EH (cell line): ENCODE measurements at places on chromosomes 12 and 14.

DNA sequence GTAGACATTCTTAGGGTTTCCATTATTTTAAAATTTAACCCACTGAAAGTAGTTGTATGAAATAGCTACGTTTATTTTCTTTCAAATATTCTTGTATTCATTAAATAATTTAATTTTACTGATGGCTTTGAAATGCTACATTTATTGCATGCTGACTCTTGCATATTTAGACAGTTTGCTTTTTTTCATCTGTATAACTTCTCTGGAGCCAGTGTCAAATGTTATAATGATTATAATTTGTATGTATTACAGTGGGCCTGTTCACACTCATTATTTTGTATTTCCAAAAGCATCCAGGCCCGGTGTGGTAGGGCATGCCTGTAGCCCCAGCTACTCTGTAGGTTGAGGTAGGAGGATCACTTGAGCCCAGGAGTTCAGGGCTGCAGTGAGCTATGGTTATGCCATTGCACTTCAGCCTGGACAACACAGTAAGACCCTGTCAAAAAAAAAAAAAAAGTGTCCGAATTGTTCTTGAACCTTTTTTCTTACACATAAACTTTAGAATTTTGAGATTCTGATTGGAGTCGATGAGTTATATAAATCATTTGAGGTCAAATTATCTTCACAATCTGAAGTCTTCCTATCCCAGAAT, 905 bp downstream of the ZNF84 start:
- no peak for DNase-seq

- DNase-seq = peak; percentile 65
Measured at GRCh38 chr12:68792952-68793351, 15.0 kb upstream of the MDM2 start.

GRCh38 chr14:97978341-97978740, 1181.2 kb downstream of the VRK1 start:
- DNase-seq = no peak

DNA sequence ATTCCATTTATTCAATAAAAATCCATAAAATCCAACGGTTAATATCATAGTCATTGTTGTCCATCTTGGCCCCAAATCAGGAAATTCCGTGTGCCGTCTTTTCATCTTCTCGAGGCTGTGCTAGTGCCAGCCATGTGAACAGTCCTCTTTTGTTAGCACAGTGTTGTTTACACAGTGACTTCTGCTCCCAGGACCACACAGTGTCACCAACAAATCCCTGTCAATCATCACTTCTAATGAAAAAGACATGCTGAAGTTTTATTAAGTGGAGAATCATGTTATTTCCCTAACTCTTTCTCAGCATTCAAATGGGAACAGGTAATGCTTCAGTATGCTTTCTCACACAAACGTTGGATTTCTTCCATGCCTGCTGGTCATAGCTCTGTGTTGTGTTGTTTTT, 1.9 kb upstream of the SLCO1A2 start:
- DNase-seq = no peak

DNA sequence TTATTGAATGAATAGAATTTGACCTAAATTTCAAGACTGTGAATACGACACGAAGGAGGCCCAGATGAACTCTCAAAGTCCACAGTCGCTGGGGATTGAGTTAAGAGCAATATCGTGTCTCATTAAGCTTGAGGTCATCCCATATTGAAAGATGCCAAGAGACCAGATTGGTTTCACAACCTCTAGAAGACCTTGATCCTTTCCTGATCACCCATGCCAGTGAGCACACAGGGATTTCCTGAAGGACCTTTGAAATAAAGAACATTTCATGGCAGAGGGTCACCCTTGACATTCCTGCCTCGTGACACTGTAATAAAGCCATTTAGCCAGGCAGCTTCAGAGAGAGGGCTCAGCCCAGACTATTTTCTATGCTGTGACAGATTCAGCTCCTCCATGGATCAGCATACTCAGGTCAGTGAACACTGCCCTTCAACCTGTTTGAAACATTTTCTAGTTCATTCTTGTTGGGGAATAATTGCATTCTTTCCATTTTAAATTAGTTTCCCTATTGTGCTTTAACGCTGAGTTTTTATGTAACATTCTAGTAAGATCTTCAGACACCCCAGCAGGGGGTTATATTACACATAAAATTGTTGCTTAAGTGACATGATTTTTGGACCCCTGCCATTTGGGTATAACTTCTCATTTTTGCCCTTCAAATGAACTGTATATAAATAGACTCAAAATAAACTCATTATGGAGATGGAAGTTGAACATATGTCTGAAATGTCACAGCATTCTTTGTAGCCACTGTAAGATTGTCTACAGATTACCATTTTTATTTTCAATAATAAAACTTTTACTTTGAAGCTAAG, 213.2 kb downstream of the C12orf50 start:
- peak; percentile 29 for DNase-seq

DNA sequence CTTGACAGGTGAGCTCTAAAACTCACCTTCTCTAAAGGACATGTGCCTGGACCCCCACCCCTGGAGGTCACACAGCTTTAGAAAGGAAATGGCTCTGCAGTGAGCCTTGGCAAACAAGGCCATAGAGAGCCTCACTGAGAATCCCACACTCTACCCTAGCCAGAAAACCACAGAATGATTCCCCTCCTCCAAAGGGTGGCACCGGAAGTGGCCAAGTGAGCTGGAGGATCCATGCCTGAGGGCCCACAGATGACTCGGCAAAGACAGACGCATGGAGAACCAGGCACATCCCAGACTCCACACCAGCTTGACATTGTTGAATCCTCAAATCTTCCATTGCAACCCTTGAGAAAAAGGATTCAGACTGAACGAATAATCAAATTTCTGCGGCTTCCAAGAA, 54.2 kb upstream of the PTHLH start:
- DNase-seq = peak; percentile 87

DNA sequence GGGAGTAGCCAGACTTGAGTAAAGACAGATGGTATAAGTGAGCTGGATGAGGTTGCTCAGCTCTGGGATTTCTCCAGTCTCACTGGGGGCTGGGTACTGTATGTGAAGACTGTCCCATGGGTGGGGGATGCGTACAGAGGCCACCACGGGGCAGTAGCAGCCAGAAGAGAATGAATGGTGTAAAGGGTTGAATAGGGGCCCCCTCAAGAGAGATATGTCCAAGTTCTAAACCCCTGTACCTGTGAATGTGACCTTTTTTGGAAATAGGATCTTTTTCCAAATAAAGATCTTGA, 21.8 kb upstream of the BCDIN3D start:
- no peak for DNase-seq

GRCh38 chr14:72636094-72636493, 257.8 kb downstream of the DPF3 start:
- peak; percentile 56 for DNase-seq

GRCh38 chr12:131509701-131510100, 201.2 kb upstream of the SFSWAP start:
- DNase-seq = no peak

DNA sequence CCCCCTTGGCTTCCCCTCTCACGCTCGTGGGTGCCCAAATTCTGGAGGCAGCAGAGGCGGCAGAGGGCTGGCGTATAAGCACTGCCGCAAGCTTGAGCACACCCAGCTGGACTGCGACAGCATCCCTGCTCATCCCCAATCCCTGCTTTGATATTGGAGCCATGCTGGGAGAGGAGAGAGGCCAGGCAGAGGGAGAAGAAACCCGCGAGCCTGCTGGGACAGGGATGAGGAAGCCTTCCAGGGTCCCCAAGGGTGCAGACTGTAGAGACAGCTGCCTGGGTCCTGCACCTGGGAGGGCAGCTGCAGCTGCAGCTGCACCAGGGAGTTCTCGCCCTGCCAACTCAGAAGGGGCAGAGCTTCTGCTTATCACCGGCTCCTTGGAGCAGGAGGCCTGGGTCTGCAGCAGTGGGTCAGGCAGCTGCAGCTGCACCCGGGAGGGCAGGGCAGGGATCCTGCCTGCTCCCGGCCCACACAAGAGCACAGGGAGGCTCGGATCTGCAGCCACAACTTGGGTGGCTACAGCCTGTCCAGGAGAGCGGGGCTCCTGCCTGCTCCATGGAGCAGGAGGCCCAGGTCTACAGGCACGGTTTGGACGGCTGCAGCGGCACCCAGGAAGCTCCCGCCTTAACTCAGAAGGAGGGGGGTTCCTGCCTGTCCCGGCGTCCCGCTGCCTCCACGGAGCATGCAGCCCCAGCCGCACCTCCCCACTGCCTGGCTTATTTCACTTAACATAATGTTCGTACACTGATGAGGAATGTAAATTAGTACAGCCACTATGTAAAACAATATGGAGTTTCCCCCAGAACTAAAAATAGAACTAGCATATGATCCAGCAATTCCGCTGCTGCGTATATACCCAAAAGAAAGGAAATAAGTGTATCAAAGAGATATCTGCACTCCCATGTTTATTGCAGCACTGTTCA, 60.4 kb upstream of the SGPP1 start:
- no peak for DNase-seq
